ACHN (cell line): ENCODE measurements at places on chromosomes 2 and 18.

GRCh38 chr2:173193925-173194324 is 118.3 kb downstream of the MAP3K20 start:
- DNase-seq = no peak

DNA sequence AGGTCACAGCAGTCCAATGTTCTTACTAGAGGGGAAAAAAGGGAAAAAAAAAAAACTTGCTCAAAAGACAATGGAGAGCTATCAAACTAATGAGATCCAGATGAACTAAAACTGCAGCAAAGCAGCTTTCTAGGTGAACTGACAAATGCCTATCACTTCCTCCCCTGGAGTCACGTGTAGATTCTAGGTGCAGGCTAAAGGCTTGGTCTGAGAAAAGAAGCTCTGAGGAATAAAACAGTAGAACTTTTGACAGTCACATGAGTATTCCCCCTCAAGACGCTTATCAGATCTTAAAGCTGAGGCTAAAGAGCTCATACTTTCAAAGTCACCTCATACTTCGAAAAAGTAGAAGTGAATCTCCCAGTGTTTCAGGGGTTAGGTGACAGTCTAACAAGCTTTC is 42.3 kb downstream of the SMAD2 start:
- DNase-seq = no peak

- DNase-seq = no peak
Observed at GRCh38 chr2:84906108-84906899, 848 bp downstream of the TMSB10 start.

GRCh38 chr18:21105936-21106335 is 5.7 kb downstream of the ROCK1 start:
- DNase-seq = no peak

GRCh38 chr2:126793885-126794613 is 104.6 kb upstream of the TEX51 start:
- no peak for DNase-seq

GRCh38 chr2:30185178-30185577 is 38.4 kb downstream of the YPEL5 start:
- DNase-seq = no peak

DNA sequence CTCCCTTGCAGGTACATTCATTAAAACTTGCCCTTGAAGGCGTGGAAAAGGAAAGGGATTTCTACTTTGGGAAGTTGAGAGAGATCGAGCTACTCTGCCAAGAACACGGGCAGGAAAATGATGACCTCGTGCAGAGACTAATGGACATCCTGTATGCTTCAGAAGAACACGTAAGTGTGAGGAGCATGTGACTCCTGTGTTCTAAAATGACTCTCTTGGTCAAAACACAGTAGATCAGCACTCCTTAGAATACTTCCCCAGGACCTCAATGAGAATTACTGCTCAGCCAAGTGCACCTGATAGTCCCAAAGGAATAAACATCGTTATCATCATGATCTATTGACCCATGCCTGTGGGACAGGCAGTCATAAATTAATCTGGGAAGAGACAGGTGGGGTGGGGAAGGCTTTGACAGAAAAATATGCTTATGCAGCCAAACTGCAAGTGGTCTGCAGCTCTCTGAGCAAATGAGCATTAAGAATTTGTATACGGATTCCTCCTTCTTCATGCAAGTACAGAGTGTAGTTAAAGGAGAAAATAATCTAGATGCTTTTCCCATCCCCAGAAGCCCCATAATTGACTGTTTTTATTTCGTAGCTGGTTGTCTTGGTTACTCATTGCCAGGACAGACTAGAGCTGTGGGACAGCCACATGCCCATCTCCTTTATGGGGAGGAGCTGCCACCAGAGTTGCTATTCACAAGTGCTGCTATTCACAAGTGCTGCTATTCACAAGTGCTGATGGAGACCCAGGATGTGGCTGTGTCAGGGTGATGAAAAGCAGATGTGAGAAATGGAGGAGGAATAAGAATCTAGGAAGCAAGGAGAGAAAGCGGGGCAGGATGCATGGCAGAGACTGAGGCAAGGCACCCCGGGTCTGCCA is 91.0 kb downstream of the MAPRE2 start:
- DNase-seq = no peak

GRCh38 chr18:27803957-27804356 is 373.0 kb downstream of the CDH2 start:
- DNase-seq = no peak

DNA sequence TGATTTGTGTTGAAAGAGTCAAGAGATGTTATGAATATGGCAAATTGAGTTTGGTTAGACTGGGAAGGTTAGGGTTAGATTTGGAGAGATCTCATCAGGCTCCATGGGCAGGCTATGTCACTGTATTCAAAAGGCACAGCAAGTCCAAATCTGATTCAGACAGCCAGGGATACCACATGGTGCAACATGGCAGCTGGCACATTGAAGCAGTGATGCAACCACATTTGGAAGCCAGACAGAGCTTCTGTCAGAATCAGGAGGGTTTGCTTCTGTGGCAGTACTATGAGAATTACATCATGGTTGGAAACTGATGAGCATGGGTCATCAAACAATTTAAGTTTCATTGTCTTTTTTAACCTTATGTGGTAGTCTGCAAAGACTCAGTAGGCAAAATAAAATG is 772.2 kb downstream of the SUCLG1 start:
- DNase-seq = no peak

DNA sequence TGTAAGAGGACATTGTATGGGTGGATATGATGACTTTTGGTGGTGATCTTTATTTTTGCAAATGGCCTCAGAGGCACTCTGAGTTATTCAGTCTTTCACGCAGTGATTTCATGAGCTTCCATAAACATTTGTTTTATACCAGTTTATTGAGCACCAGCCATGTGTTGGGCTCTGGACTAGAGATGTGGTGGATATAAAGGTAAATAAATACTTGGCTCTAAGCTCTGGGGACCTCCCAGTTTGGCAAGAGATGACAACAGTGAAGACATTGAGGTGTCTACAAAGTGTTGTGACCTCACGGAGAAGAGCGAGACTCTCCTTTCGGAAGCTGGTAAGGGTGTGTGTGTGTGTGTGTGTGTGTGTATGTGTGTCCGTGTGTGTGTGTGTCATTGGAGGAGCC is 146.4 kb downstream of the TANC1 start:
- DNase-seq = no peak

DNA sequence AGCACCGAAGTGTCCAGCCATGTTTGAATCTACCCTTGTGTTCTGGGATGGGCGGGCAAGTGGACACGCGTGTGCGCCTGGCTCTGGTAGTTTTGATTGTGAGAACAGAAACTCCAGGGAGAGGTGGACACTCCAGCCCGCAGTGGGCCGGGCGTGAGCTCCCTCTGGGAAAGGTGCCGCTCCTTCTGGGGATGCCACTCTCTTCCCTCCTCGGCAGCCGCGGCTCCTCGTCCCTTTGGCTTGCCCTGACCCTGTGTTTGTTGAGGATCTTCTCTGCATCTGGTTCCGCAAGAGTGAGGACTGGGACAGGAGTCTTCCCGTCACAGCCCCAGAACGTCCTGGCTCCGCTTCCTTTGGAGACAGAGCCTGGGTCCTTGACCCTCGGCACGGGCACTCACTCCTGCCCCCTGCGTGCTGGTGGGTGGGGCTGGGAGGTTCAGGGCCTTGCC is 1.3 kb downstream of the CTDP1 start:
- no peak for DNase-seq

DNA sequence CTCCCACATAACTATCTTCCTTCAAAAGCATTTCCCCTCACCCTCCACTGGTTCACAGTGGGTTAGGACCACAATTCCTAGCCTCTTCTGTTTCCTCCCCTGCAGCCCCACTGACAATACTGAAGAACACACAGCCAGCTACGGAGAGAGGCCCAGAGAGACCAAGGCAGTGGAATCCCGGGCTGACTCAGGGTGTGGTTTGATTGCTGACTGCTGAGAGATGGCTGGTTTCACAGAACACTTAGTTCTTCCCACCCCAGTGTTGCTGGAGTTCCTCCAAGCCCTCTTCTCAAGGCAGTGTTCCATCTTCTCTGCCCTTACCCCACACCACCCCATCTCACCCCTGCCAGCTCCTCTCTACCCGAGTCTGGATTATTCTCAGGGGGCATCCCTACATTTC is 43.3 kb upstream of the ZFP36L2 start:
- DNase-seq = peak; percentile 49

DNA sequence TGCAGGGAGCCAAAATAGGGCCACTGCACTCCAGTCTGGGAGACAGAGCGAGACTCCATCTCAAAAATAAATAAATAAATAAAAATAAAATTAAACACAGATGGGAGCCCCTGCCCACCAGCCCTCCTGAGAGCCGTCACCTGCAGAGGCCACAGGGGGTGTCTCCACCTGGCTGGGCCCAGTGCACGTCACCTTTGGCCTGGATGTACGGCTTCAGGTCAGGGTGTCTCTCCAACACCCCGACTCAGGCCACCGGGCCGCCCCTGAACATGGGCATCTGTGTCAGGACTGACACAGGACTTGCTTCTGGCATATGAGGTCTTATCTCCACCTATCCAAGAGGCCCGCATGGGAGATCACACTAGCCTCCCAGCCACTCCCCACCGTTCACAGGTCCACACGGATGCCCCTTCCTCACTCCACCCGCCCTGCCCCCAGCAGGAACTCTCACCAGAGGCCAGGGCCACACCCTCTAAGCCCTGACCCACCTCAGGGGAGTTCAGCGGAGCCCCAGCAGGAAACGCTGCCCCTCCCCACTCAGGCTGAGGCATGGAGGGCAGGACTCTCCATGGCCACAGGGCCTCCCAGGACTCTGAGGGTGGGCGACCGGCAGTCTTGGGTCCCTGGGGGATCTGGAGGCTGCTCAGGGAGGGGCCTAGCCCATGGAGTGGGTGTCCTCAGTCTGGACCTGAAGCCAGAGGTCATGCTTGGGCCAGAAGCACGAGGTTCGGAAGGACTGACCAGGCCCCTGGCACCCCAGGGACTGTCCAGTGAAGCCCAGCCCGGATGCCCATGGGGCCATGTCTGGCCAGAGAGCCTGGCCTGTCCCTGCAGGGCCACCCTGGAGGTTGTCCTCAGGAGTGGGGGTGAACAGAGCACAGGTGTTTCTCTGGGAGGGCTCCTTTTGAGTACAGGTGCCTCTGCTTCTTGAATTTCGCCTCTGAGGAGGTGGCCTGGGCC is 1.6 kb upstream of the CROCC2 start:
- no peak for DNase-seq

DNA sequence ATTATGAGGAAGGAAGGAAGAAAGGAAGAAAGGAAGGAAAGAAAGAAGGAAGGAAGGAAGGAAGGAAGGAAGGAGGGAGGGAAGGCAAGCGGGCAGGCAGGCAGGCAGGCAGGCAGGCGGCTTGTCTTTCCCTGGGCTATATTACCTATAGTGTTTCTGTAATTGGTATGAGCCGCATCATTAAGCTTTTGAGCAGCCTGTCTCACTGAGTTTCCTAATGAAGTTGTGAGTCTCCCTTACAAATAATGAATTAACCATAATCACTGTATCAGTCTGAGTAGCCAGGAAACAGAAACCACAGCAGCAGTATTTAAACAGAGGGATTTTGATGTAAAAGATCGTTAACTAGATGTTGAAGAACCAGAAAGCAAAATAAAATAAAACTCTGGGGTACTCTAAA is 11.8 kb upstream of the SULT1C3 start:
- DNase-seq = no peak

DNA sequence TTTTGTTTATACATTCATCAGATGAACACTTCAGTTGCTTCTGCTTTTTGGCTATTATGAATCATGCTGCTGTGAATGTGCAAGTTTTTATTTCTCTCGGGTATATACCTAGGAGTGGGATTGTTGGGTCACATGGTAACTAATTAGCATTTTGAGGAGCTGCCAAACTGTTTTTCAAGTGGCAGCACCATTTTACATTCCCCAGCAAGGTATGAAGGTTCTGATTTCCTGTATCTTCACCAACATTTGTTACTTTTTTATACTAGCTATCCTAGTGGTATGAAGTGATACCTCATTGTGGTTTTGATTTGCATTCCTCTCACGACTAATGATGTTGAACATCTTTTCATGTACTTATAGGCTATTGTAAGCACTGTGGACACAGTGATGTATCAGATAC is 53.9 kb downstream of the DYNC1I2 start:
- DNase-seq = no peak

DNA sequence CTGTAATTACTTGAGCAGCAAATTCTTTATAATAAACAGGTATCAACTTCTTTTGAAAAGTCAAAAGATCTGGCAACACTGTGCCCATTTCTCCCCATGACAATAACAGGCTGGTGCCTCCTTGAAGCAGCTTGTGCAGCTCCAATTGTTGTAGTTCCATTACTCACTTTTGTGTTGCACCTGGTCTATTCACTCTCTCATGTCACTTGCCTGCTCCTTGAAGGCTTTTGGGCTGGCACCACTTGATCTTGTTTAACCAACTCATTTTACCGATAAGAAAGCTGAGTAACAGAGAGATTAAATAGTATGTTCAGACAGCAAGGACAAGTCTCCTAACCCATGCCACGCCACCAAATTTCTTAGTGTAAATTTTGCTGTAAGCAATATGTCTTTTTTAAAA is 314.5 kb downstream of the OSR1 start:
- no peak for DNase-seq

- DNase-seq = no peak
Observed at GRCh38 chr2:23506531-23507266, 121.7 kb downstream of the KLHL29 start.

DNA sequence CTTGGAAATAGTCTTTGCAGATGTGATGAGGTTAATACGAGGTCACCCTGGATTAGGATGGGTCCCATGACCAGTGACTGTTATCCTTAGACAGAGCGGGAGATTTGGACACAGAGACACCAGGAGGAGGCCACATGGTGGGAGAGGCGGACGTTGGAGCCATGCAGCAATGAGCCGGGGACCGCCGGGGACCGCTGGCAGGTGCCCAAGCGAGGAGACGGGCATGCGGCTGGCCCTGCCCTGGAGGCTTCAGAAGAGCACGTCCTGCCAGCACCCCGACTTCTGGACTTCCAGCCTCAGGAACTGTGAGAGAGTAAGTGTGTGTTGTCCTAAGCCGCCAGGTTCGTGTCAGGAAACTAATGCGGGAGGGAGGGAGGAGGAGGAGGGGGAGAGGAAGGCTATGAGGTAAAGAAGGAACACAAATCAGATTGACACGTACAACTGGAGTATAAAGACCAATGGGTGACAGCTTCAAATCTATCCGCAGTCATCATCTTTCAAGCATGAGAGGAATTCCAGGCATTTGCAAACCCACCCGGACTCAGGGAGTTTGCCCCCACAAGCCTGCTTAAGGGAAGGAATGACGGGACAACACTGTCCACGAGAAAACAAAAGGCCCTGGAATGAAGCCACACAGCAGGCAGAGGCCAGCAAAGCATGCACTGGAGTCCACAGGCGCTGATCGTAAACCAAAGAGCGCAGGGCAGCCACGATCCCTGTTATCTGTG is 11.6 kb upstream of the BOK start:
- peak; percentile 90 for DNase-seq

GRCh38 chr2:209577376-209578357 is 153.8 kb downstream of the MAP2 start:
- DNase-seq = peak; percentile 50

- no peak for DNase-seq
Observed at GRCh38 chr2:19799881-19800780, 101.7 kb downstream of the TTC32 start.

- no peak for DNase-seq
Observed at GRCh38 chr2:225574582-225575138, 175.2 kb downstream of the NYAP2 start.

GRCh38 chr2:205701509-205701908 is 19.2 kb downstream of the NRP2 start:
- DNase-seq = peak; percentile 67
